Right atrium auricular region (tissue), 2 donors: ENCODE measurements at places on chromosomes 1 and 21. TPM values are rescaled to one million over a fixed set of nuclear protein-coding genes. Genes with fewer than 3 reads are reported as not detected.

SLC1A7 gene
- total RNA-seq = 0.56 TPM

SH2D1B gene
- total RNA-seq = 0.16 TPM

WNT3A gene
- total RNA-seq = not detected

ACOT11 gene
- total RNA-seq = 9.1 TPM

SMCP gene
- not detected for total RNA-seq

TP73 gene
- 0.16 TPM for total RNA-seq

RAP1GAP gene
- total RNA-seq = 4.0 TPM

OVAAL gene
- 0.70 TPM for total RNA-seq

PLEKHN1 gene
- not detected for total RNA-seq

AJAP1 gene
- total RNA-seq = 0.04 TPM

ESRRG gene
- 38.5 TPM for total RNA-seq

CFAP74 gene
- not detected for total RNA-seq

ERICH3 gene
- total RNA-seq = not detected

MX2 gene
- 5.5 TPM for total RNA-seq

ARHGEF11 gene
- total RNA-seq = 33.5 TPM

PRELP gene
- total RNA-seq = 54.5 TPM

CGN gene
- 5.4 TPM for total RNA-seq

FAM76A gene
- total RNA-seq = 11.3 TPM

ASPM gene
- total RNA-seq = 0.20 TPM

LCE2C gene
- total RNA-seq = not detected

JAM2 gene
- 12.3 TPM for total RNA-seq

DCST1 gene
- not detected for total RNA-seq

KRTAP27-1 gene
- not detected for total RNA-seq

CLCN6 gene
- total RNA-seq = 14.8 TPM

ZNF683 gene
- total RNA-seq = not detected

ELF3 gene
- 1.7 TPM for total RNA-seq

TBX19 gene
- total RNA-seq = 0.63 TPM

GBP2 gene
- 12.3 TPM for total RNA-seq

PLA2G2F gene
- total RNA-seq = not detected

FCER1A gene
- total RNA-seq = not detected

HES5 gene
- total RNA-seq = not detected

GCSAML gene
- total RNA-seq = not detected

PADI4 gene
- 0.31 TPM for total RNA-seq

FCRL2 gene
- not detected for total RNA-seq

PARK7 gene
- total RNA-seq = 206 TPM

SYPL2 gene
- 4.7 TPM for total RNA-seq

S100A3 gene
- 3.4 TPM for total RNA-seq

FMN2 gene
- total RNA-seq = not detected

CFAP107 gene
- total RNA-seq = not detected

LCE1B gene
- total RNA-seq = not detected

FAF1 gene
- total RNA-seq = 68.8 TPM

MTMR11 gene
- 9.6 TPM for total RNA-seq

GUCA2A gene
- not detected for total RNA-seq
